ENCODE measurements at places on chromosomes 16 and 17.

DNA sequence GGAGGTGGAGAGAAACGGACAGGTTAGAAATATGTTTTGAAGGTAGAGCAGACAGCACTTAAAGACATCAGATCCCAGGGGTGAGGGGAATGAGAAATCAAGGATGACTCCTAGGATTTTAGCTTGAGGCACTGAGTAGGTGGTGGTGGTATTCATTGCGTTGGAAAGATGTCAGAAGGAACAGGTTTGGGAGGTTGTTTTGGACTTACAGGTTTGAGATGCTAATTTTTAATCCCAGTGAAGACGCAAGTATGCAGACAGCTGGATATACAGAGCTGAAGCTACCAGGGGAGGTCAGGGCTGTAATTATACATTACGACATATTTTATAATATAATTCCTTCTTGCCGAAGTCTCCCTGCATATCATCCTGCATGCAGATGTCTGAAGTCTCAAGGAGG lies 433.3 kb downstream of the XYLT1 start:
- DNase-seq: no peak

GRCh38 chr17:17993852-17994251 lies 21.2 kb downstream of the DRC3 start:
- DNase-seq: no peak

DNA sequence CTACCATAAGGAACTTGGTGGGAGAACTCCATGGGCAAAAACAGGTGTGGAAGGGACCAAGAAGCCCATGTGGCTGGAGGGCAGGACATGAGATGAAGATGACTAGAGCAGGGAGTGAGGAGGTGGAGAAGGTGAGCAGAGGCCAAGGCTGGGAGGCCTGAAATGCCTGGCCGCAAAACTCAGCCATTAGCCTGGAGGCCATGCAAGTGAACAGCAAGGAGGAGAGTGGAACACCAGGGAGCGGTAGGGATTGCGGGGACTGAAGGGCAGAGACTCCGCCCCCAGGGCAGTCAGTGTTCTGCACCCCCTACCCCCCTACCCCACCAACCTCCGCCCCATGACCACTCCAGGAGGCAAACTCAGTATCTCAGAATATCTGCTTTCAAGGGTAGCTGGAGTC lies 17.0 kb downstream of the BCL7C start:
- DNase-seq: no peak

DNA sequence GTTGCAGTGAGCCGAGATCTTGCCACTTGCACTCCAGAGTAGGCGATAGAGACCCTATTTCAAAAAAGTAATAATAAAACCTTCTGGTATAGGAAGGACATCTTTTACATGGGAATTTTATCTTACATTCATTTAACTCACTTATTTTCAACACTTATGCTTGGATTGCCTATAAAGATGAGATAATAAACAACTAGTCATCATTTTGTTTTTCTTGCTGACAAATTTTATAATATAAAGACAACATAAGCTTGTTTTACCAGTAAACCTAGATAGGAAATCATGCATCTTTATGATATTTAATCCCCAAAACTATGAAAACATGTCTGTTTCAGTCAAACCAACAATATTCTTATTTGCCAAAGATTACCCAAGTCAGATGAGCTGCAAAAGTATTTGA lies 17.0 kb downstream of the ABCC3 start:
- DNase-seq: no peak

GRCh38 chr16:62254372-62254771 lies 218.1 kb upstream of the CDH8 start:
- no peak for DNase-seq

GRCh38 chr17:47882247-47882646 lies 13.8 kb upstream of the SP2 start:
- DNase-seq: no peak
